ENCODE measurements at places on chromosomes 2 and 18.

DNA sequence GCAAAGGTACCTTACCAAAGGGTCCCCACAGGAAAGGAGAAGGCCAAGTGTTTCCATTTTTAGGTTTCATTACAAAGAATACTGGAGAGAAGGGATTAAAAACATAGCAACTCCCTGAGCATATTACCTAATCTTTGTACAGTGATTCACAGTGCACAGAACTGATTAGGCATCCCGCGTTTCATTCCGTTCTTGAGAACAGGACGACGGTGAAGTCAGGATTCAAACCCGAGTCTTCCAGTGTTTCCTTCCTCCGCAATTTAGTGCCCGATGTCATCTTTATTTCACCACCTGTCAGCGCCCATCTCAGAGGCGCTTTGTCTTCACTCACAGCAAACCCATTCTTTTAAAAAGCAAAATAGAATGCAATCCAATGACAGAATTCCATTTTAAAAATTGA lies 488.5 kb downstream of the EIPR1 start:
- DNase-seq = no peak

- no peak for DNase-seq
Observed at GRCh38 chr2:12705230-12705629, 11.5 kb upstream of the TRIB2 start.

DNA sequence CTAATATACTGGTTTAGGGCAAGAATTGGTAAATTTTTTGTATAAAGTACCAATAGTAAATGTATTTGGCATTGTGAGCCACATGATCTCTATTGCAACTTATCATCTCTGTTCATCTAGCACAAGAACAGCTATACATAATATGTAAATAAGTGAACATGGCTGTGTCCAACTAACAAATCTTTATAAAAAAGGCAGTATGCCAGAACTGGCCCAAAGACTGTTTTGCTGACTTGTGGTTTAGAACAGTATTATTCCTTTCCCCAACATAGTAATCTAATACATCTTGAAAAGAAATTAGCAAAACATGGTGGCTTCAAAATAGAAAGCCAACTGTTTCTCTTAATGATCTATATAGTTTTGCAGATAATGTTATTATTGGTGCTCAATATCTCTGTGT lies 441.4 kb upstream of the CELF4 start:
- no peak for DNase-seq

- DNase-seq = no peak
Observed at GRCh38 chr2:234754126-234754525, 197.7 kb upstream of the SH3BP4 start.

DNA sequence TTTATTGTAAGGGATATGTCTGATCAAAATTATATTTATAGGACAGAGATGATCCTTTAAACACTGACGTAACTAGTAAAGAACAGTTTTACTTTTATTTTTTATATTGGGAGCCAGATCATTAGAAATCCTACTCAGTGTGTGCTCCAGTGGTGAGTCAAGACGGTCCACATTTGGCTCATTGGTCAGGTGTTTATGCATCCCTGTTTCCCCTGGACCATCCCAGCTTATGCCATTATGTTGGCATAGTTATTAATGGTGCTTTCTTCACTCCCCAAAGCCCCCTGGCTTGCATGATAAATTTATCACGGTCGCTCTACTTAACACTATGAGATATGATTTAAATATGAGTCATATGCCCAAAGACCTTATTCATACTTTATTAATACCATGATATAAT lies 293.4 kb downstream of the XIRP2 start:
- DNase-seq = no peak

GRCh38 chr2:37543999-37544557 lies 127.4 kb downstream of the CDC42EP3 start:
- no peak for DNase-seq

DNA sequence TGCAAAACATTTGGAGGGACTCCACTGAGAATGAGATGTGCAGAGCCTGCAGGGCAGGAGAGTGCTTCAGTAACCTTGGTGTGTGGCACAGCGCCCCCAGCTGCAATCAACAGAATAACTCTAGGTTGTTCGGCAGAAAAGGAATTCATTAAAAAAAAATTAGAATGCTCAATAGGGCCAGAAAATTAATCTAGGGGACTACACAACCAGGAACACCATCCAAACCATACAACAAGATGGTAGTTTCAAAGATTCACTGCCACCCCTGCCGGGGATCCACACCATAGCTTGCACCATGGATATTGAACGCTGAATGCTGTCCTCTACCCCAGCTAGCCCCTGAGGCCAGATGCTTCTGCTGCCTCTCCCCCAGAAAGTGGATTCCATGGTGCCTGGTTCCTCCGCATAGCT lies 50.1 kb downstream of the THUMPD2 start:
- peak; percentile 55 for DNase-seq

GRCh38 chr2:63871864-63872263 lies 30.2 kb downstream of the UGP2 start:
- no peak for DNase-seq

DNA sequence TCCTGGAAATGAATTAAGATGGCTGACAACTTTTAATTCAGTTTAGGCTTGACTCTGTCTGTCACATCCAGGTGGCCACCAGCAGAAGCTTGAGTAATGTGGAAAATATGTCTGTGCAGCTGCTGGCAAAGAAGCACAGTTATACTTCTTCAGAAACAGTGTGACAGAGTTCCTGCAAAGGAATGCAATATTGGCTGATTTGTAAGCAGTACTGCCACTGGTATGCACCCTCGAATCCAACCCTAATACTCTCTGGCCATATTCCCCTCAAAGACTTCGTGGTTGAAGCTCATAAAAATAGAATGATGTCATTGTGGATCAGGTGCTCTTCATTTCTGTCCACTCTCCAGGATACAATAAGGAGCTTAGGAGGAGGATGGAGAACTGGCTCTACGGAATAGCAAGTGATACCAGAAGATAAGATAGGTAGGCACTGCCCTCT lies 86.2 kb downstream of the METTL8 start:
- DNase-seq = no peak

DNA sequence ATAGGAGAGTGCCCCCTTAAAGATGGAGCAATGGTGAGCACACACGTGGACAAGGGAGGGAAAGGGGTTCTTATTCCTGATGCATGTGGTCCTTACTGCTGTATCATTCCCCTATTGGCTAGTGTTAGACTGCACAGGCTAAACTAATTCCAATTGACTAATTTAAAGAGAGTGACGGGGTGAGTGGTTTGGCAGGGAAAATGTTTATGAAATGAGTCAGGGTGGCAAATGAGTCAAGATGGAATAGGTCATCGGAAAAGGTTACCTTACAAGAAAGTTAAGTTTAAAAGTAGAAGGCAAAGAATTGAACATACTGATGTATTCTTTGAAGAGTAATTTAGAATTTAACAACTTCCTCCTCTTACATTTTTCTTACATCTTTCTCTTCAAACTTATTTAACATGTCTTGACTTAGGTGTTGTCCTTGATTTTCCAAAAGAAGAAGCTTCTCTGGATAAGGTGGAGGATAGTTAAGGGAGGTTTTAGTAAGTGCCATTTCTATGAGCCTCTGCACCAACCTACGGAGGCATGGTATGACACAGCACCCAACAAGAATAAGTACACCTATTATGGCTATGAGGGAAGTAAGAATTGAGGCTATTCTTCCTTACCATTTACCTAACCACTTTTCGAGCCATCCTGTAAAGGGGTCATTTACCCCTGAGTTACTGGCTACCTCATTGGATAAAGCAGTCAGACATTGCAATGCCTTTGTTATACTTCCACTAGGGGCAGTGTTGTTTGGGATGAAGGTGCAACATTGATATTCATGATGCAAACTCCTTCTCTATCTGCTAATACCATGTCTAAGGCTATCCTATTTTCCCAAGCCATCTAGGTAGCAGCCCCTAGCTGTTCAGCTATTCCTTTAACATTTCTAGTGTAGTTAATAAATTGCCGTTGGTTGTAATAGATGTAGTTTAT lies 1345.8 kb upstream of the LRRTM1 start:
- no peak for DNase-seq

GRCh38 chr18:58988600-58988999 lies 123.9 kb downstream of the ZNF532 start:
- DNase-seq = no peak

DNA sequence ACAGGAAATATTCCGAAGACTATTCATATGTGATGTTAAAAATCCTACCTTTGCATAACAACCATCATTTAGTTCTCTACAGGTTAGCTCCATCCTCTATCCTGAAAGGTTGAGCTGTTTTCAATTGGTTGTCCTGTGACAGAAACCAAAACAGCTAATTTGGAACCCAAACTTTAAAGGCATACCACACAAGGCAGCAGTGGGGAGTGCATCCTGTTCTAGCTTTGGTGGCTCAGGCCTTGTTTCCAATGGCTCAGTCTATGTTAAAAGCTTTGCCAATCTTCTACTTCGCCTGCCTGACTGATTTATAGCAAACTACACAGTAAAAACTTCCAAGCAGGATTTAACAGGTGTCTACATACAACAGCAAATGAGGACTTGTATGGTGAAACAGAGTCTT lies 3.2 kb downstream of the CD226 start:
- DNase-seq = no peak

DNA sequence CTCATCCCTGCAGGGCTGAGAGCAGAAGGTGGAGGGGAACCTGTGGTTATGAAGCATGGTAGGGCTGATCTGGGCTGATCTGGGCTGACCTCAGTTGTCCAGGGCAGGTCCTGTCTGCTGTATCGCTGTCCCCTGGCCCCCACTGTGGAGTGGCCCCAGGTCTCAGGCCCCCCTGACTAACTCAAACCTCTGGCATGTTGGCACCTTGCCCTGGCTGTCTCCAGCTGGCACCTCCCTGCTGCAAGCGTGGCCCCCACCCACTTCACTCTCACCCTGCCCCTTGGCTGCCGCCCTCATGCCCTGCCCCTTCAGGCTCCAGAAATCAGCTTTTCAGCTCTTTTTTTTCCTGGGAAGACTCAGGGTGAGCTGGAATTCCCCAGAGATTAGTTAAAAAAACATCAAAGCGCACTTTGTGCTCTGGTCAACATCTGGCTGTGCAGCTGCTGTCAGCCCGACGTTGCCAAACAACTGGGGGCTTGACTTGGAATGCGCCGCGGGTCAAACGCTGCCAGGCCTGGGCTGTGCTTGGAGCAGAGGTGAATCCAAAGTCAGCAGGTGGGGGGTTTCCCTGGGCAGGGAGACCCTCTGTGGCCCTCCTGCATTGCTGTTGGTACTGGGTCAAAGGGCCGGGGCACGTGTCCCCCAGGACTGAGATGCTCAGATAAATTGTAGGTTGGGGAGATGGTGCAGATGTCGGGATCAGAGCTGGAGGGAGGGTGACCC lies 173.8 kb upstream of the HDAC4 start:
- no peak for DNase-seq

GRCh38 chr18:3395466-3395865 lies 54.5 kb upstream of the TGIF1 start:
- no peak for DNase-seq

DNA sequence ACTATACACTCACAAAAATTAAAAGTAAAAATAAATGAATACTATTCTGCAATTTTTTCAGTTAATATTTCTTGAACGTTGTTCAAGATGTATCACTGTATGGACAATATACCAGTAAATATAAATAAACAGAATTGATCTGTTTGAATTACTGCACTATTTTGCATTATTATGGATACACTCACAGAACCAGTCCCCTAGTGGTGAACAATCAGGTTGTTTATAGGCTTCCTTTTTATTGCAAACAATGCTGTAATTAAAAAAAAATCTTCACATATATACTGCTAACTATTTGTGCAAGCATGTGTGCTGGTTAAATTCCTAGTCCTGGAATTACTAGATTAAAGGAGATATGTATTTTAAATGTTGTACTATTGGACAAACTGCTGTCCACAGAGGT lies 306.0 kb downstream of the FBXO15 start:
- DNase-seq = no peak

DNA sequence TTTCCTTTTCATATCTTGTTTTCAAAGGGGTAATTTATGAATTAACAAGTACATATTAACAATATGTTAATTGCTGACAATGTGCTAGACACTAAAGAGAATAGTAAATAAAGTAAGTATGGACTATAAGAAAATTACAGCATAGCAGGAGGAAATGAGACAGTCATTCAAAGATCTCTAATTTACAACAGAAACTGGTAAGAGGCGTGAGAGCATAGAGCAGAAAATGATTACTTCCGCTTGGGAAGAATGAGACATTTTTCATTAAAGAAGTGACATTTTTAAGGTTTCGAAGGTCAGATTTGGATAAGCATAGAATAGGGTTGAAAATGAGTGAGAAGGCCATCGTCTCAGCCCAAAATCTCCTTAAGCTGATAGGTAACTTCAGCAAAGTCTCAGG lies 184.4 kb upstream of the SESTD1 start:
- DNase-seq = no peak

GRCh38 chr2:39893616-39894015 lies 114.6 kb upstream of the THUMPD2 start:
- DNase-seq = no peak

- no peak for DNase-seq
Observed at GRCh38 chr2:221535824-221536223, 36.3 kb downstream of the EPHA4 start.

DNA sequence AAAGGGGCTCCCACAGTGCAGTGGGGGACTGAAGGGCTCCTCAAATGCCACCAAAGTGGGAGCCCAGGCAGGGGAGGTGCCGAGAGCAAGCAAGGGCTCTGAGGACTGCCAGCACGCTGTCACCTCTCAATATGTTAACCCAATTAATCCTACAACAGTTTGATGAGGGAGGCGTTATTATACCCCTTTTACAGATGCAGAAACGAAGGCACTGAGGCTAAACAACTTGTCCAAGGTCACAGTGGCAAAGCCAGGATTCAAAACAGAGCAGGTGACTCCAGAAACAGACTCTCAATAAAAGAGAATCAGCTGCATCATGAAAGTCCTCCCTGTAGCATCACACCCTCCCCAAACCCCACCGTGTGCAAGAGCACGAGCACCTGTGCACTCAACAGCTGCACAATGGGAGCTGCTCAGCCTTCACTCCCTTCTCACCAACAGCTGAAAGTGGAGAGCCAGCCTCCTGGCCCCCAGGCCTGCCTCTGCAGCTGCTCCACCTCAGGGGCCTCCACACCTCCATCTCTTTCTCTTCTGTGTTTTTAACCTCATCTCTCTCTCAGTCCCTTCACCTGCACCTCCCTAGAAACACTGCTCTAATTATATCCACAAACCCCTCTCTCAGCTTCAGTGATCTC lies 8.1 kb downstream of the NPC1 start:
- no peak for DNase-seq

DNA sequence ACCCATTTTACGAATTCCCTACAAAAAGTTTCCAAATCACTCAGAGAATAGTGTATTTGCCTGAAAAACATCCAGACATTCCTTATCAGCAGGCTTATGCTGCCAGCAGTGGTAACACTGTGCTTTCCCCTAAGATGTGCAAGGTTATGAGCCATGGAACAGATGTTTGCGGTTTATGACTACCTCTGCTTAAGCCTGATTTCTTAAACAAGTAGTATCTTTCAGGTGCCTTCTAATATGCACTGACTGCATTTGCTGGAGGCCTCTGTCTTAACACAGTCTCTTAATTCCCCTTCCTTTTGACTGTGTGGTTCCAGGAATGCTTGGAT lies 54.8 kb downstream of the CDC42EP3 start:
- no peak for DNase-seq

All from Right ventricle myocardium inferior (tissue), 1 donor.